ENCODE measurements at places on chromosomes 1 and 21. TPM values are rescaled to one million over a fixed set of nuclear protein-coding genes. Genes with fewer than 3 reads are reported as not detected.

GRCh38 chr1:30864681-30865080 is 43.9 kb downstream of the SDC3 start:
- DNase-seq: no peak
- H3K4me1 ChIP-seq: no peaks in the 10 kb centered on the region
- H3K4me3 ChIP-seq: no peak overlapping the region

GRCh38 chr1:44076066-44076465 is 42.6 kb upstream of the KLF17 start:
- H3K27ac ChIP-seq: no peak overlapping the region
- H3K4me1 ChIP-seq: peaks cover 11% of the 10 kb centered on the region
- no peak for DNase-seq
- H3K27me3 ChIP-seq: no peaks in the 10 kb centered on the region

DNA sequence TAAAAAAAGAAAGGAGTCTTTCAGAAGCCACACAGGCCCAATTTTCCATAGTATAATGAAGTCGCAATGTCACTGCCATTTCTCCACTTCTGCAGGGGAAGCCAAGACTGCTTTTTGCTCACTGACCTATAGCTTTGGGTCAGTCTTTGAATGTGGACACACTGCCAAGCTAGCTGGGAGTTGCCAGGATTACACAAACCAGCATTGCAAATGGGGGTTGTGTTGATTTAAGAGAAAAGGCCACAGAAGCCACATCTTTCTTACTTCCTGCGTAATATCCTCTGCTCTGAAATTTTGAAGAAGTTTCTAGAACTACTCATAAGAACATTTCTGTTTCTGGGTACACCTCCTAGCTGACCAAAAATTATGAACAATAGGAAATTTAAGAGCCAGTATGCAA is 45.8 kb upstream of the SAMSN1 start:
- peak overlapping the region; percentile 25 for H3K27ac ChIP-seq
- H3K4me3 ChIP-seq: no peak overlapping the region
- no peaks in the 10 kb centered on the region for H3K27me3 ChIP-seq
- H3K4me1 ChIP-seq: no peaks in the 10 kb centered on the region

GRCh38 chr1:207191776-207192175 is 87.7 kb downstream of the C4BPA start:
- H3K36me3 ChIP-seq: no peaks in the 10 kb centered on the region
- H3K27ac ChIP-seq: no peak overlapping the region
- no peaks in the 10 kb centered on the region for H3K4me1 ChIP-seq
- no peaks in the 10 kb centered on the region for H3K27me3 ChIP-seq

- no peaks in the 10 kb centered on the region for H3K36me3 ChIP-seq
- H3K27me3 ChIP-seq: no peaks in the 10 kb centered on the region
- H3K27ac ChIP-seq: no peak overlapping the region
- no peak for DNase-seq
Observed at GRCh38 chr1:173424782-173425407, 52.2 kb upstream of the PRDX6 start.

The FCRL6 gene
- total RNA-seq: not detected

DNA sequence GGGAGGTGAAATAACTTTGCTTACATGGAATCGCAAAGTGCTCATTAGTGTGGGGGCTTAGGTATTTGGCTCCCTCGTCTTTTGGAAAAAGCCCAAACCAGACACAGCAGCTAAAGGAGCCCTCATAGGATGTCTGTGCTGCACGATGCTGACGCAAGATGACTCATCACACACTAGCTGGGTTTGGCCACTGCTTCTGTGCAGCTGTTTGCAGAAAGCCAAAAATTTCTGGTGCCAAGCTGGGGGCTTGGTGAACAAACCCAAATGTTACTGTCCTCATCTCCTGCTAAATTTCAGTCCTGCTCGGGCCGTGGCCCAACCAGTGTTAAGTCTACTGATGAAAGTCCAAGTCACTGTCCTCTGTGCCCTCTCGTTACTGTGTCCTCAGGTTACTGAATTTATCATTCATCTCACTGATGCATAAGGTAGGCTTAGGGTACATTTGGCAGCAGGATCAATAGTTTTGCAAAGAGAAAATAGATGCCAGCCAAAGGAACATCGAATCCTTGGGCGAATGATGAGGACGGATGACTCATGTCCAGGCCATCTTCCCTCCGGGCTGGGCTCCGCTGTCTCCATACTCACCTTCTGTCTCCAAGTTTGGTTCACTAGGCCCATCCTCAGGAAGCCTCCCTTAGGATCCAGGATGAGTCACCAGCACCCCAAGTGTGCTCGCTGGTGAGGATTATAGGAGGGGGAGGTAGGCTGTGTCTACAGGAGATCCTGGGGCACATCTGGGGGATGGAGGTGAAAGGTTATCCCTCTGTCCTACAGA is 177.7 kb downstream of the ADSS2 start:
- peak overlapping the region; percentile 71 for H3K27ac ChIP-seq
- no peaks in the 10 kb centered on the region for H3K36me3 ChIP-seq
- DNase-seq: peak; percentile 88
- H3K4me3 ChIP-seq: peak overlapping the region; percentile 12
- H3K27me3 ChIP-seq: no peaks in the 10 kb centered on the region

- H3K4me1 ChIP-seq: no peaks in the 10 kb centered on the region
- no peak within 1 kb of the TSS for H3K27ac ChIP-seq
- no peak within 1 kb of the TSS for H3K4me3 ChIP-seq
- no peak for DNase-seq
- peaks cover 49% of the 10 kb centered on the region for H3K27me3 ChIP-seq
- H3K36me3 ChIP-seq: no peaks in the 10 kb centered on the region
Observed at GRCh38 chr1:1073743-1074587, at the start of gene RNF223. Gene RNF223, minus strand, starts transcription at chr1:1074306. Its CDS starts 1,740 bp downstream, at chr1:1072566.

DNA sequence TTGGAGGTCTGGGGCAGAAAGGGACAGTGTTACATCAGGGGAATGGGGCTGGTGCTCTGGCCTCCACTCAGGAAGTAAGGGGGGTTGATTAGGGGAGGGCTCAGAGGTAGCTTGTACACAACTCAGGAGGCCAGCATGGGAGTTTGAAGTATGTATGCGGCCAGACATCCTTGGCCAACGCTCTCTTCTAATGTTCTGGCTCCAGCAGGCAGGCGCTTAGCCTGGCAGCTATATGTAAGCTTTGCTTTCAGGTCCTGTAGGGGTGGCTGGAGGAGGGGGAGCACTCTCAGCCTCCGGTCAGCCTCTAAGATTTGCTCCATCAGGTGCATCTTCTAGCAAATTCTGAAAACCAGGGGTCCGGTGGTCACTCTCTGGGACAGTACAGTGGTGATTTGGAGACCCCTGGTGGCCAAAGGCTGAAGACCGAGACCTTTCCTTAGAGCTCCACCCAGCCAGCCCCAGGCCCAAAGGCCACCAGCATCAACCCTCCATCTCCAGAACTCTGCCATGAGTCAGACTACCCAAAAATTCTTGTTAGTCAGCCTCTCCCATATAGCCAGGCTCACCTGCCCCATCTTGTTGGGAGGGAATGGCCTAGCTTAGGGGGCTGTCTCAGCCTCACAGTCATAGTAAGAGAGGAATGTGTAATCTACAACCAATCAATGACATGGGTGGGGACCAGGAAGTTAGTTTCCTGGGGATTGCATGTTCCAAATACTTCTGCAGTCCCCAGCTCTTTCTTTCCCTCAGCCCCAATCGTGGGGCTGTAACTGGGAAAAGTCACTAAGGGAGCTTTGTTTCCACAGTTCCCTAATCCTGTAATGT is 9.7 kb upstream of the COL8A2 start:
- no peaks in the 10 kb centered on the region for H3K27me3 ChIP-seq
- H3K36me3 ChIP-seq: peaks cover 29% of the 10 kb centered on the region
- DNase-seq: no peak
- H3K27ac ChIP-seq: peak overlapping the region; percentile 78

DNA sequence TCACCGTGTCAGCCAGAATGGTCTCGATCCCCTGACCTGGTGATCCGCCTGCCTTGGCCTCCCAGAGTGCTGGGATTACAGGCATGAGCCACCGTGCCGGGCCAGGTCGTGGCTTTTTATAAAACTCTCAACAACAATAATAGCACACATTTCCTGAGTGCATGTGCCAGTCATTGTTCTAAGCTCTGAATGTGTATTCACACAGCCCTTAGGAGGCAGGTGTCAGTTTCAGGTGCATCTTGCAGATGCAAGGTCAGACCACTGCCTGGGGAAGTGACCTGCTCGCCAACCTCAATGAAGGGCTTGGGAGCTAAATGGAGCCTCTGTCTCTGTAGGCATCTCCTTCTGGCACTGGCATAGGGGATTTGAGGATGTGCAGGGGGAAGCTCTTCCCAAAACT is 1.6 kb upstream of the LEFTY2 start:
- H3K27ac ChIP-seq: no peak overlapping the region
- no peaks in the 10 kb centered on the region for H3K36me3 ChIP-seq
- DNase-seq: no peak

DNA sequence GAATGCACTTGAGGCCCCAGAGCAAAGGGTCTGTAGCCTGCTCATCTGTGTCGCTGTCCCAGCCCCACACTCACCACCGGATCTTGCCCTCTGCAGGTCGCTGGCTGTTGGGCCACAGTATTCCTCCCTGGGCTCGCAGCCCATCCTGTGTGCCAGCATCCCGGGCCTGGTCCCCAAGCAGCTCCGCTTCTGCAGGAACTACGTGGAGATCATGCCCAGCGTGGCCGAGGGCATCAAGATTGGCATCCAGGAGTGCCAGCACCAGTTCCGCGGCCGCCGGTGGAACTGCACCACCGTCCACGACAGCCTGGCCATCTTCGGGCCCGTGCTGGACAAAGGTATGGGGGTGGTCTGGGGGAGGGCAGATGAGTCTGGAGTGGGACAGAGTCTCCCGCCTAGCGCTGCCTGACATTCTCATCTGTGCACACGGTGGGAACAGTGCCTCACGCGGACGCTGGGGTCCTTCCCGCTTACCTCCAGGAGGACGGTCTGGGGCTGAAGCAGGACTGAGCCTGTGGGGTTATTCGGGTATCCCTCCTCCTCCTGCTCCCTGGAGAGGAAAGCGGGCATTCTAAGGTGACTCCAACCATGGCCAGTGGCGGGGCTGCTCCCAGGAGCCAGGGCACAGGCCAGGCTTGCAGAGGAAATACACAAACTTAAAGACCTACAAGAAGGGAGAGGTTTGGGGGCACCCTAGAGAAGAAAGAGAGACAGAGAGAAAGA is 15.9 kb downstream of the WNT3A start:
- no peak overlapping the region for H3K27ac ChIP-seq
- H3K36me3 ChIP-seq: no peaks in the 10 kb centered on the region
- no peaks in the 10 kb centered on the region for H3K27me3 ChIP-seq
- H3K4me1 ChIP-seq: no peaks in the 10 kb centered on the region
- peak; percentile 52 for DNase-seq

The TEKT2 gene
- total RNA-seq: 0.33 TPM

- H3K36me3 ChIP-seq: no peaks in the 10 kb centered on the region
- H3K4me1 ChIP-seq: no peaks in the 10 kb centered on the region
- no peak for DNase-seq
Observed at GRCh38 chr1:209662879-209663327, 10.7 kb upstream of the LAMB3 start.

DNA sequence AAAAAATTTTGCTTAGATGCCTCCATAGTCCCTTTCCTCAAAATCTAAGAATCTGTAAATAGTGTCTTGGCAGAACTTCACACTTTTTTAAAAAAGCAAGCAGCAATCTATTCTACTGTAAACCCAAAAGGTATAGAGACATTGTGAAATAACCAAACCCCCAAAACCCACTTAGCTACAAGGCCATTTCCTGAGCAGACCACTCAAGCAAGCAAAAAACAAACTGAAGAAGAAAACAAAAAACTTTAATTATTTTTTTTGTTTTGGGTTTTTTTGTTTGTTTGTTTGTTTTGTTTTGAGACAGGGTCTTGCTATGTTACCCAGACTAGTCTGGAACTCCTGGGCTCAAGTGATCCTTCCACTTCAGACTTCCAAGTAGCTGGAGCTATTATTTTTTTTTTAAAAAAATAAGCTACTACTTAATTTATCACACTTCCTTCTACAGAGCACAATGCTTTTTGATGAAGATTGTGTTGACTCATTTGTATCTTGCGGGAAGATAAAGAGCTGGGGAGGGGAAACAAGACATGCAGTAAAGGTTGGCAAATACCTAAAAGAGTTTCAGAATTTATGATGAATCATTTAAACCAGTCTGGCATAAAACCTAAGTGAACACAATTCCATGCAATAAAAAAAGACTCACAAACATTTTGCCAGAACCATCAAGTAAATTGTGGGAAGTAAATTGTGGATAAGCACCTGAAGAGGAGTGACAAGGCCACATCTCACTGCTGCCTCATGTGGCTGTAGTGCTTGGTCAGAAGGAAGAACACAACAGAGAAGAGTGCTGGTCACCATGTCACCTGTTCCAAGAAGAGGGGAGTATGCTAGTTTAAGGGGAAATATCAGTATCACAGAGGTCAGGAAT is 2.7 kb upstream of the PTPN22 start:
- no peaks in the 10 kb centered on the region for H3K27me3 ChIP-seq
- no peaks in the 10 kb centered on the region for H3K4me1 ChIP-seq
- no peaks in the 10 kb centered on the region for H3K36me3 ChIP-seq
- no peak overlapping the region for H3K27ac ChIP-seq
- DNase-seq: no peak
- H3K4me3 ChIP-seq: no peak overlapping the region

The KIF14 gene
- total RNA-seq: 0.27 TPM

- H3K27me3 ChIP-seq: no peaks in the 10 kb centered on the region
- no peak overlapping the region for H3K27ac ChIP-seq
Observed at GRCh38 chr1:87942165-87942564, 613.5 kb downstream of the LMO4 start.

The ADGRL4 gene
- 8.4 TPM for total RNA-seq
